CD4-positive, alpha-beta memory T cell (primary cell): ENCODE measurements at places on chromosomes 12 and 14. TPM values are rescaled to one million over a fixed set of nuclear protein-coding genes. Genes with fewer than 3 reads are reported as not detected.

- DNase-seq, result no peak
Measured at GRCh38 chr12:42617622-42618021, 28.1 kb upstream of the PRICKLE1 start.

DNA sequence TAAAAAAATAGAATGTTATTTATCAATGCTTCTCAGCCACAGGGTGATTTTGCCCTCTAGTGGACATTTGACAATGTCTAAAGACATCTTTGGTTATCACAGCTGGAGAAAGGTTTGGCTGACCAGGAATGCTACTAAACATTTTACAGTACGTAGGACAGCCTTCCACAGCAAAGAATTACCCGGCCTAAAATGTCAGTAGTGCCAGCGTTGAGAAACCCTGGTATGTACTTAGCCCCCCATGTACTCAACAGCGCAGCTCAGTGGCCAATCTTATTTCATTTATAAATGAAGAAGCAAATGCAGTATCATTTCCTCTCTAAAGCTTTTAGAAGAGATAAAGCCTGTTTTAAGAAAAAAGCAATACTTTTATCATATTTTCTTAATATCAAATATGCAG, 5.8 kb downstream of the MARK3 start:
- peak; percentile 45 for DNase-seq

DNA sequence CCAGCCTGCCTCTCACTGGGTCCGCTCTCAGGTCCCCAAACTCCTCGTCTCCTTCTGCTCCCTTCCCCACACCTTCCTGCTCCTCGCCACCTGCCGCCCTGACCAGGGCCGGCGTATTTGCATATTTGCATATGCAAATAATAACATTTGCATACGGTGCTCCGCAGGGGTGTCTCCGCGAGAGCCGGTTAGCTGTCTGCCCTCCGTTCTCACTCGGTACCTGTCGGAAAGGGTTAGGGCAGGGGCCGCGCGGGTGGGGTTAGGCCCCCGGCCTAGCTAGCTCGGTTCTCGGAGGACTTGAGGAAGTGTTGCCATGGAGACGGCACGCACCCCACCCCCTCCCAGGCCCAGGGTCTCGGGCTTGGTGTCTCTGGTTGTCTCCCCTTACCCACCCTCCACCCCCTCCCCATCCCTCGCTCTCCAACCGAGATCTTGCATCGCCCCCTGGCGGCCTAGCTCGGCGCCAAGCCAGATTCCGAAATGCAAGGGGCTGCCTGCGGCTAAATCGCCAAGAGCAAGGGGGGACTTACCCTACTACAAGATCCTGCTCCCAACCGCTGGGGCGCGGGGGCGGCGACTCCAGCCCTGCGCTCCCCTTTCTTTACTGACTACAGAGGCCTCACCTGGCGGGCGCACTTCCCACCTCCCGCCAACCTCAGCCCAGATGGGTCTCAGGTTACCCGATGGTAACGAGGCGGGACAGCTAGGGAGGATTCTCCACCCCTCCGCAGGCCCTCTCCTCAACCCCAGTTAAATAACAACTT, 8.1 kb downstream of the STAC3 start:
- peak; percentile 61 for DNase-seq

DNA sequence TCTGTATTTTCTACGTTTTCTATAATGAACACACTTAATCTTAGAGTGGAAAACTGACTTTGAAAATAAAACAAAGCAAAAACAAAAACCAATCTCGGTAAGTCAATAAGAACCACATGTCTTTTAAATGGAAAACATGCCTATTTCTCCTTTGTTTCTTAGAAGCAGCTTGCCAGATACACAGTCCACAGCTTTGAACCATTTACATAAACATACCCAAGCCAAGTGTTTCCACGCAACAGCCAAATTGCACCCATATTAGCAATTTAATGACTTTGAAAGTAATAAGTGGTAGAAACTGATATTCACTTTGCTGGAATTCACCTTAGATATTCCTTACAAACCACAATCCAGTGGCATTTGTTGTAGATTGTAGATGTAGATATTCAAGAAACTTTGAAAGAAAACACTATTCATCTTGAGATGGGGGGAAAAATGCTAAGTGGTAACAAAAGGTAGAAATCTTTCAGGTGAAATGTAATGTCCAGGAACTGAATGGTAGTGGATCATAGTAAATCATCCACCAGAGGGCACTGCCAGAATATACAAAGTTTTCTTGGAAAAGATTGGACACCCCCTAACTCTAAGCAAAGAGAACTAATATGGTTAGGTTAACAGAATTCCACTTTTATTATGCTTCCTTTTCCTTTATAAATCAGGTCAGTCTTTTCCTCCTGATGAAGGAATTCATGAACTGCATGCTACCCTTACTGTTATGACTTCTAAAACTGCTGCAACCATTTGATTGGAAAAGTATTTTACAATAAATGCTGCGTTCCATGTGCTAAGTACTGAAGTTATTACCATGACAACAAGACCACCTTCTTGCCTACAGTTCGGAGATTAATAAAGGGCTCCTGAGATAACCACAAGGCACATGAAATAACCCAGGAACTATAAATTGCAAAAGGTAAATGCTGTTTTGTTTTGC, 69.8 kb downstream of the RERG start:
- DNase-seq, result peak; percentile 1

DNA sequence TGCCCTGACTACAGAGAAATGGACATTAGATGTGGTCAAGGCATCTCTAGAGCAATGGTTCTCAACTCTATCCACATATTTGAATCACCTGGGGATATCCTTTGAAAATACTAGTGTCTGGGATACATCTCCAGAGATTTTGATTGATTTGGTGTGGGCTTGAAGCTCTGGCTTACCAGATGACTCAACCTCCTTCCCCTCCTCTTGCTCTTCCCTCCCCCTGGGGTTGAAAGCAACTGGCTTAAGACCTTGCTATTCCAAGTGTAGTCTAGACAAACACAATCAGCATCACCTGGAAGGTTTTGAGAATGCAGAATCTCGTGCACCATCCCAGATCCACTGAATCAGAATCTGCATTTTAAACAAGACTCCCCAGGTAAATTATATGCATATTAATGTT, 183.8 kb downstream of the DAD1 start:
- DNase-seq, result no peak

The NUBPL gene
- total RNA-seq, result 7.4 TPM

- DNase-seq, result no peak
Measured at GRCh38 chr14:73884438-73885190, 2.0 kb upstream of the ZNF410 start.

- DNase-seq, result no peak
Measured at GRCh38 chr14:90062127-90062794, 467 bp downstream of the KCNK13 start.

DNA sequence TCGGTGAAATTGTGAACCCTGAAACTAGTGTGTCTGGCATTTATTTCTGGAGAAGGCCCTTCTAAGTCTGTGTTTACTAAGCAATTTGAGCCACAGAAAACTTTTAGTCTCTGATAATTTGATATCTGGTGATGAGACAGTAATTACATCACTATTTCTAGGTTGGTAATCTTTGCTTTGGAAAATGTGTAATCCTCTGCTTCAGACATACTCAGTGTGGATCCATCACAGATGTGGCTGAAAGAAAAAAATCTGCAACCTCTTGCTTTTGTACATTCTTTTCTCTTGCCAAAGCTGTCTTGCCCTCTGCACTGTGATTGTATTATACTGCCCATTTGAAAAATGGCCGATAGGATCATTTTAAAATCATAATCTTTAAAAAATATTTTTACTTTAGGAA, 78.1 kb downstream of the PELI2 start:
- DNase-seq, result no peak

- DNase-seq, result no peak
Measured at GRCh38 chr12:3668479-3669165, 84.3 kb downstream of the CRACR2A start.

- peak; percentile 45 for DNase-seq
Measured at GRCh38 chr14:76867516-76868453, 41.6 kb downstream of the LRRC74A start.

The CIROP gene
- total RNA-seq, result not detected

DNA sequence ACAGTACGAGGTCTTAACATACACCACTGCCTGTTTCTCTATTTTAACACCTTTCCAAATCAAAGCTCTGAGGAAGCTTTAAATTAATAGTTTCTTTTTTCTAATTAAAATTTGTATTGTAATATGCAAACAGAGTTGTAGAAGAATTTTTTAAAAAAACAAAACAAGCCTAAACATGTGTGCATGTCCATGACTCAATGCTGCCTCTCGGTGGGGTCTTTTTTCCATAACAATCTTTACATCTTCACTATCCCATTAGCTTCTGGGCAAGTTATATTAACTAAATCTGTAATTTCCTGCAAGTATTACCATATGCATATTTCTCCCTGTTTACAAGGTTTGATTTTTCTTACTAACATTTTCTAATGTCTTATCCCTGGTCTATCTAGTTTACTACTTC, 143.9 kb upstream of the NAV3 start:
- DNase-seq, result no peak

- no peak for DNase-seq
Measured at GRCh38 chr12:26153421-26154154, 28.8 kb upstream of the BHLHE41 start.

The CLEC9A gene
- not detected for total RNA-seq

GRCh38 chr12:91931111-91931510, 214.5 kb downstream of the BTG1 start:
- DNase-seq, result no peak

GRCh38 chr12:91630083-91630482, 447.5 kb upstream of the DCN start:
- no peak for DNase-seq
